Stimulated activated CD4-positive, alpha-beta T cell treated with anti-CD3 and anti-CD28 coated beads, TNF-alpha, amount 100 ng/mL, for 24 hours (primary cell): ENCODE measurements at places on chromosomes 1 and 21.

GRCh38 chr1:42889264-42889663 lies 42.9 kb downstream of the ZNF691 start:
- DNase-seq, result no peak

DNA sequence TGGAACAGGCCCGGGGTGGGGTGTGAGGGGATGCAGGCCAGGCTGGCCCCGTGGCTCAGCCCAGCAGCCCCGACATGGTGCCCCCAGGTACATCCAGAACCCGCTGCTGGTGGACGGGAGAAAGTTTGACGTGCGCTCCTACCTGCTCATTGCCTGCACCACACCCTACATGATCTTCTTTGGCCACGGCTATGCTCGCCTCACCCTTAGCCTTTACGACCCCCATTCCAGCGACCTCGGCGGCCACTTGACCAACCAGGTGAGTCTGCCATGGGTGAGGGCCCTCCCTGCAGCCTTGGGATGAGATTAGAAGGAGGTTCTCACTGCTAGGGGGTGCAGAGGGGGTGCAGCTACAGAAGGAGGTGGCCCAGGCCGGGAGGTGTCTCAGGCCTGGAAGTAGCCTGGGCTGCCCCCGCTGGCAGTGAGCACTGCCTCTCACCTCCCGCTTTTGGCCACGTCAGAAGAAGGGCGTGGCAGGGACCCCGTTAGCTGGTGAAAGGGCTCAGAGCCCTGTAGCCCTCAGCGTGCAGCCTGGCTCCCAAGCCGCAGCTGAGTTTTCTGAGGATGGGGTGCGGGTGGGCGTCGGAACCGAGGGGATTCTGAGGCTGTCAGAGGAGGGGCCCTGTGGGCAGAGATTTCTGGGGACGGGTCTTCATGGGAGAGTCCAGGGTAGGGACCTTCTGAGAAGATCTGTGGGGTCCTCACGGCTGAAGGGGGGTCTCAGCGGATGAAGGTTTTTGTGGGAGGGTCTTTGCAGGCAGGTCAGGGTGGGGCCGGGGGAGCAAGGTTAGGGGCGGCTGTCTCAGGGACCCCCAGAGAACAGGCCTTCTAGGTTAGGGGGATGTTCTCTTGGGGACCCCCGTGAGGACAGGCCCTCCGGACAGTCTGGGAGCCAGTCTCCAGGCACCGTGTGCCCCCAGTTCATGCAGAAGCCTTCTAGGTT lies 10.4 kb downstream of the TTLL10 start:
- no peak for DNase-seq

DNA sequence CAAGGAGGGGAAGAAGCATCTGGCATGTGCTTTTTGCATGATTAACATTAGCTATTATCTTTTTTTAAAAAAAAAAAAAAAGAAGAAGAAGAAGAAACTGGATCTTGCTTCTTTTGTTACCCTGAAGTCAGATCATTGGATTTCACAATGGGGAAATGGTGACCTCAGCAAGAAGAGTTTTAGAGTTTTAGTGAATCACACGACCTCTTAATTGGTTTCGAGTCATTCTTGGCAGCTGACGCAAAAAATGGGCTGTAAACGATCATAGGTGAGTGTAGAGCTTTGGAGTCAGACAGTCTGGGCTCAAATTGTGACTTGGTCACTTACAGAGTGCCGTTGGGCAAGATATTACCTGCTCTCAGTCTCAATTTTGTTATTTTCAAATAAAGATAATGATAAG lies 33.3 kb upstream of the PGBD5 start:
- DNase-seq, result no peak

DNA sequence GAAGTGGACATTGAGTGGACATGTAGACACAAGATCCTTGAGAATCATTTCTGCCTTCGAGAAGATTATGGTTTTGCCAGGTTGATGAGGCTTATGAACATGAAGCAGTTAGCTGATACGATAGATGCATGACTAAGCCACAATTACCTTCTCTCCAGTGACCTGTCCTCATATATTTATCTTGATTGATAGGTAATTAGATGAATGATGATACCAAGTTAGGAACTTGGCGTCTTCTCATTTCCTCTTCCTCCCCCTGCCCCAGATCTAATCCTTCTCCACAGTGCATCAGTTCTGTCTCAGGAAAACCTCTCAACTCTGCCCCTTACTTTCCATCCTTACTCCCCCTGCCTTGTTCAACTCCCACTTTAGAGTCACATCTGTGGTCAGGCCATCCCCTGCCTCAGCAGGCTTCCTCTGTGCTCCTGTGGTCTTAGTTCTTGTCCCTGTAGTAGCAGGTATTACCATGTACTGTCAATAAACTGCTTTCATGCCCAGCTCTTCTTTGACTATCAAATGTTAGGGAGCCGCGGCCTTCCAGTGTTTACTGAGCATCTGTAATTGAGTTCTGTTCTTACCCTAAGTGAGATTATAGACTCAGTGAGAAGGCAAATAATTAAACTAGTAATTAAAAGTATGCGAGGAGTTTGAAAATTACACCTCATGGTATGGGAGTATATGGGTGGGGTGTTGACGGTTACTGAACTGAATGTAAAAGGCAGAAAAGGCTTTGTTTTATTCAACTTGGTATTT lies 5.1 kb downstream of the ST6GALNAC3 start:
- DNase-seq, result no peak

- no peak for DNase-seq
Observed at GRCh38 chr1:197954718-197955418, 37.7 kb downstream of the LHX9 start.

- no peak for DNase-seq
Observed at GRCh38 chr1:66852870-66853269, 51.8 kb upstream of the INSL5 start.

GRCh38 chr1:214425101-214425500 lies 126.3 kb downstream of the PTPN14 start:
- no peak for DNase-seq

GRCh38 chr1:227781314-227781930 lies 34.1 kb upstream of the PRSS38 start:
- DNase-seq, result no peak

DNA sequence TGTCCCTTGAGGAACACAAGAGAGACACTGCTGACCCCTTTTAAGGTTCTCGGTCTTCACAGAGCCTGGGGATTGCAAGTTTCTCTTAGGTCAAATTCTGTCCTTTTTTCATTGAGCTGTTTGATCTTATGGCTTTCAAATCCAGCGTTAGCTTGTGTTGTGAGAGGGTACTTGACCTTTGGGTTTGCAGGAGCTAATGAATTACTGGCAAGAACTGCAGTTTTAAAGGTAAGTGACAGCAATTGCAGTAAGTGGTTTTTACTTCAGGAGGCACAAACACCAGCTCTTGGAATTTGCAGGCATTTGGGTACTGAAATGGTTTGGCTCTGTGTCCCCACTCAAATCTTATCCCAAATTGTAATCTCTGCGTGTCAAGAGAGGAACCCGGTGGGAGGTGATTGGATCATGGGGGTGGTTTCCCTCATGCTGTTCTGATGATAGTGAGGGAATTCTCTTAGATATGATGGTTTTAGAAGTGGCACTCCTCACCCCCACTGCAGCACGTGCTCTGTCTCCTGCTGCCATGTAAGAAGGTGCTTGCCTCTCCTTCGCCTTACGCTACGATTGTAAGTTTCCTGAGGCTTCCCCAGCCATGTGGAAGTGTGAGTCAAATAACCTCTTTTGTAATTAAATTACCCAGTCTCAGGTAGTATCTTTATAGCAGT lies 134.5 kb upstream of the LYPLAL1 start:
- no peak for DNase-seq

DNA sequence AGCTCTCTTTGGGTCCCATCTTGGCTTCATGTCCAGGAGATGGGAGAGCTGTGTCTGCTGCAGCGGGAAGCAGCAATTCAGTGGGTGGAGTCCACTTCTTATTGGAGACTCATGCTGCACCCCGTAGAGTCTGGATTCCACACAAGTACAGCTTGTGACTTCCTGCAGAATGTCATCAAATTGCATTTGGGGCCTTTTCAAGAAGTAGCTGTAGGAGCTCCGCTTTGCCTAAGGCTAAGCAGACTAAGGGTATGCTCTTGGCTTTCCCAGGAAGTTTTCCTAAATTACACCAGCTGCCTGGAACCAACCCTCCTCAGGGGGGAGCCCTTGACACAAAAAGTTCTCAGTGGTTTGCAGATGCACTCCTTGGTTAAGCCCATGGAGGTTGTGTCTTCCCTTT lies 5.7 kb upstream of the MOB3C start:
- no peak for DNase-seq

DNA sequence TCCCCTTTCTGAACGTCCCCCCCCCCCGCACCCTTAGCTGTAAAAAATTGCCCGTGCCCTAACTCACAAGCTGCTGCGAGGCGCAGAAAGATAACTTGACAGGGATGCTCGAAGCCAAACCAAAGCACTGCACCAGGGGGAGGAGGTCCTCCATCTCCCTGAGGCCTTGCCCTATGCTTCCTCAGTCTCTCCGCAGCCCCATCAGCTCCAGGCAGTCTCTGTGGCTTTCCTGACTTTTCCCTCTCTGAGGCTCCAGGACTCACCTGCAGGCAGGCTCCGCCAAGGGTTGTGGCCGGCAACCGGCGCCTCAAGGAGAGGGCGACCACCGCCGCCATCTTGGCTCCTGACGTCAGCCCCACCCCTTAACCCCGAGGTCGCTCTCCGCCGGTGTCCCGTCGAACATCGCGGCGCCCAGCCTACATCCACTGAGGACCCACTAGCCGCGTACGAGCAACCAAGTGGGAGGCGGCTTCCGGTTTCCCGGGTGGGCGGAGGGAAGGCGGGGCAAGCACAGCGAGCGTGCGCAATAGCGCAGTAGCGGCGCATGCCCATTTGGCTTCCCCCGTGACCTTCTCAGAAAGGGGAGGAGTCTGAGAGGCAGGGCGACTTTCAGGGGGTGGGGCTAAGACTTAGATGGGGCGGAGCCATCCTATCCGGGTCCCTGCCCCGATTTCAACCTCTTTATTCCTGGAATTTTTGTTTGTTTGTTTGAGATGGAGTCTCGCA lies at the start of gene SDHB:
TSS of gene SDHB (minus strand) at position 348 of the 726 bp plus-strand sequence. CDS start at position 335, 13 bp downstream.
- DNase-seq, result peak; percentile 100

DNA sequence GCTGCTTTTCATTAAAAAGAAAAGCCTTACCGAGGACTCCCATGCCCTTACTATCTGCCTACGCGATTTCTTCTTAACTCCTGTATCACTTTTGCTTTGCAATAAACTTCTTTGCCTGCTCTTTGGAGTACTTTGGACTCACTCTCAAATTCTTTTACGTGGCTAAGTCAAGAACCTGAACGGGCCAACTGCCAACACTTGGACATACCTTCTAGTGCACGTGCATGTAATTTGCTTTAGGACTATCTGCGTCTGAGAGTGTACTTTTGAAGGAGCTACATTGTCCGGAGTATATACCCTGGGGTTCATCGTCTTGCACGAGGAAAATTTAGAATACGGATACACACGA lies 3.6 kb upstream of the OTUD3 start:
- no peak for DNase-seq

DNA sequence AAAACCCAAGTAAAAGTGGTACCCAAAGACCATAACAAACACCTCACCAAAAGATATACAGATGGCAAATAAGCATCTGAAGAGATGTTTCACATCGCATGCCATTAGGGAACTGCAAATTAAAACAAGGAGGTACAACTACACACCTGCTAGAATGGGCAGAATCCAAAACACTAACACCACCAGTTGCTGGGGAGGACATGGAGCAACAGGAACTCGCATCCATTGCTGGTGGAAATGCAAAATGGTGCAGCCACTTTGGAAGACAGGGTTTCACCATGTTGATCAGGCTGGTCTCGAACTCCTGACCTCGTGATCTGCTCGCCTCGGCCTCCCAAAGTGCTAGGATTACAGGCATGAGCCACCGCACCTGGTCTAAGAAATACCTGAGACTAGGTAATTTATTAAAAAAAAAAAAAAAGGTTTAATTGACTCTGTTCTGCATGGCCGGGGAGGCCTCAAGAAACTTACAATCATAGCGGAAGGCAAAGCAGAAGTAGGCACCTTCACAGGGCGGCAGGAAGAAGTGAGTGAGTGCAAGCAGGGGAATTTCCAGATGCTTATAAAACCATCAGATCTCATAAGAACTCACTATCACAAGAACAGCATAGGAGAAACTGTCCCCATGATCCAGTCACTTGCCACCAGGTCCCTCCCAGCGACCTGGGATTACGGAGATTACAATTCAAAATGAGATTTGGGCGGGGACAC lies 30.2 kb upstream of the PRSS38 start:
- DNase-seq, result no peak

GRCh38 chr1:110726755-110727154 lies 52.0 kb upstream of the KCNA3 start:
- DNase-seq, result no peak

DNA sequence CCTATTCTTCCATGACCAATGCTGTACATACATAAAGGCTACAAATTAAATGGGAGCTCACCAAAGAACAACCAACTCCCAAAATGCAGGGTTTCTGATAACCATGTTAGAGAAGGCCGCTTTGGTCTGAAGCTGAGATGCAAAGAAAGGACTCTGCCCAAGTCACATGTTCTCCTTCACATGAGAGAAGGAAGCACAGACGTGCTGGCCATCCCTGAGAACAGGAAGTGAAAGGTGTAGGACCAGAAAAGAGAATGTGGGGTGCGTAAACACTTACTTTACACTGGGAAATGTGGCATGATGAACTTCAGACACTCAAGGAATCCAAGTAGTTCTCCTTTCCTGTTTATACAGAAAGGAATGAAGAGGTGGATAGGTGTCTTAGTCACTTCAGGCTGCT lies 31.7 kb upstream of the TADA1 start:
- no peak for DNase-seq

DNA sequence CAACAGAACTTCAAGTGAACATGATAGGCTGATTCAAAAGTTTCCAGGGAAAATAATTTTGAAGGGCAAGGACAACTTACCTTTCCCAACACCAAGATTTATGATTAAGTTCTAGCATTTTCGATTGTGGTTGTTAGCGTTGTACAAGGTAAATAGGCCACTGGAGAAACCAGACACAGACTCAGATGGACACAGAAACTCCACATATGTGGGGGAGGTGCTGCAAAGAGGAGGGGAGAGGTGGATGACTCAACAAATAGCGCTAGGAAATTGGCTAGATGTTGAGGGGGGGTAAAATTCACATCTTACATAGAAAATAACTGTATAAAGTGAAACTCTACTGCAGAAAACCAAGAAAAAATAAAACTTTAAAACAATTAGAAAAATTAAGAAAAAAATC lies 564.4 kb downstream of the MATN1 start:
- no peak for DNase-seq

GRCh38 chr1:51555866-51556619 lies 37.0 kb upstream of the EPS15 start:
- no peak for DNase-seq

GRCh38 chr1:160841079-160841478 lies 21.6 kb downstream of the CD244 start:
- DNase-seq, result no peak

- DNase-seq, result no peak
Observed at GRCh38 chr1:231016234-231016633, 23.8 kb downstream of the FAM89A start.

GRCh38 chr1:90838720-90839119 lies 121.6 kb upstream of the BARHL2 start:
- DNase-seq, result no peak

GRCh38 chr1:155196893-155197638 lies 10.6 kb downstream of the THBS3 start:
- no peak for DNase-seq

- DNase-seq, result no peak
Observed at GRCh38 chr1:53162621-53163020, 20.2 kb upstream of the SLC1A7 start.

GRCh38 chr1:66752671-66753371 lies 562 bp downstream of the DYNLT5 start:
- no peak for DNase-seq
